IPS DF 19.7 (cell line): ENCODE measurements at places on chromosomes 2 and 18.

GRCh38 chr2:120873958-120874887 lies 138.6 kb downstream of the GLI2 start:
- no peak for DNase-seq

DNA sequence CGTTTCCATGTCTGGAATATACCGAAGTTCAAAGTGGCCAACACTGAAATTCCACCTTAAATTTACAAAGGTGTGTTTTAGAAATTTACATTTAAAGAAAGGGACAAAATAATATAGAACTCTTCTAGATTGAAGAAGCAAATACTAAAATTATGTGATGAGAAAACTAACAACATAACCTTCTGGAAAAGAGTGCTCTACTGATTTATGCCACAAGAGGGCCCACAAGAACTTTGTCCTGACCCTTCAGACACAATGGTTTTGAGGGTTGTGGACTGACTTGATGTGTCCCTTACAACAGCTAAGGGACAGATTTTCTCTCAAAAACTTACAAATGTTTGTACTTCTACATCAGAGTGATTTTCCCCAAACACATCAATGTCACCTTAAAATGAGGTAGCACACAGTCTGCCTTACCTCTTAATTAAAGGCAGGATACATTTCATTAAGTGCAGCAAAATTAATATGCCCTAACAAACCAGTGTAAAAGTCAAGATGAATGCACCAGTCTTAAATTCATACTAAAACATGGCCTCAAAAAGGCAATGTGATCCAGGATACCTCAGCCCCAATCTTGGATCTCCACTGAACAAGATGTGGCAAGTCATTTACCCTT lies 36.2 kb downstream of the EIF2AK3 start:
- peak; percentile 12 for DNase-seq

- no peak for DNase-seq
Measured at GRCh38 chr2:241801611-241802420, 7.2 kb upstream of the NEU4 start.

DNA sequence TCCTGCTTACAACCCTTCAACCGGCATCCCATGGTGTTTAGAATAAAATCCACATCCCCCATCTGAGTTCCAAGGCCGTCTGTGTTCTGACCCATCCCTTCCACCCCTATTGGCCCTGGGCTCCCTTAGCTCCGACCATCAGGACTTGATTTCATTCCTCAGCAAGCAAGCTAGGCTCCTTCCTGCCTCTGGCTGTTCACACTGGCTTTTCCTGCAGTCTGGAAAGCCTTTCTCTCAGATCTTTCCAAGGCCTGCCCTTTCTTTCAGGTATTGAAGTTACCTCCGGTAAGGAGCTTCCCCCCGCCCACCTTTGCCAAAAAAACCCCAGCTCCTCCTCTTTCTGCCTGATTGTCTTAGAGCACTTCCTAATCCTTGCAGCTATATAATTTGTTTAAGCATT lies 86.8 kb downstream of the CLIP4 start:
- DNase-seq, result no peak

GRCh38 chr18:49022311-49023161 lies 71.8 kb upstream of the SMAD7 start:
- DNase-seq, result no peak

DNA sequence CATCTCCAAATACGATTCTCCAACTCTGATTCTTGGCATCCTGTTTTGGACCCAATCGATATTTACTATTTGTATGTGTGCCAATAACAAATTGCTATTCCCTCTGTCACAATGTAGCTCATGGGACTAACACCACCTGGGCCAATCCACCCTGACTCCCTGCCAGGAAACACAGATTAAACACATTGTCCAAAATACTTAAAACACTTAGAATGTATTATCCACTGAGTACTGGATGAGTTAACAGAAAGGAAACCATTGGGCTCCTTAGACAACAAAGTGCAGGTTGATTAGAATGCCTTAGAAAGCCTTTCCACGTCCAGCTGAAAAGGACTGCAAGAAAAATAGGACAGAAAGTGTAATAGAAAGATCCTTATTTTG lies 79.4 kb upstream of the ARHGAP28 start:
- DNase-seq, result no peak

DNA sequence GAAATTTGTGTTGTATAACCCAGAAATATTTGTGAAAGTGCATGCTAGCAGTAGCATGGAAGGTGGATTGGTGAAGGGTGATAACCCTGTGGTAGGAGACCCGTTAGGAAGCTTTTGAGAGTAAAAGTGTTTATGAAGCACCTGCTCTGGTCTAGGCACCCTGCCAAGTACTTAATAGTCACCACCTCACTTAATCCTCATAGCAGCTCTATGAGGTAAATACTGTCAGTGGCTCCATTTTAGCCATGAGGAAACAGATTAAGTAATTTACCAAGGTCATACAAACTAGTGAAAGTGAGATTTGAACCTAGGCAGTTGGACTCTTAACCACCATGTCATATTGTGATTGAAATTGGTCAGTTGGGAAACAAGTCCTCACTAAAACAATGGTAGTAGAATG lies 66.8 kb downstream of the TET3 start:
- DNase-seq, result no peak

DNA sequence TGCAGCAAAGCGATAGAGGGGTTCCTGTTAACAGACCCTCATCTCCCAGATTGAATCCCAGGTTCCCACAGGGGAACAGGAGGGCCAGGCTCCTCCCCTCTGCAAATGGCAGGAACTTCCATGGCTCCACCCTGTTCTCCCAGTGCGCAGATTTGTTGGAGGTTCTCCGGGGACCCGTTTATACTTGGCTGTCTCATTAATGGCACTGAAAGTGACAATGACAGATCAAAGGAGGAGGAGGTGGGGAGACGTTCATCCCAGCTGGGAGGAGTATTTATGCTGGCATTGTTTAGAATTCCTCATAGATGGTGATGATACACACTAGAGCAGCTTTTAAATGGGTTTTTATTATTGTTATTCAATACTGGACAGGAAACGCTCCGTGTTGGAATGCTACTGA lies 186.9 kb downstream of the LRP1B start:
- DNase-seq, result no peak

- DNase-seq, result no peak
Measured at GRCh38 chr2:187477051-187477450, 29.0 kb upstream of the CALCRL start.

DNA sequence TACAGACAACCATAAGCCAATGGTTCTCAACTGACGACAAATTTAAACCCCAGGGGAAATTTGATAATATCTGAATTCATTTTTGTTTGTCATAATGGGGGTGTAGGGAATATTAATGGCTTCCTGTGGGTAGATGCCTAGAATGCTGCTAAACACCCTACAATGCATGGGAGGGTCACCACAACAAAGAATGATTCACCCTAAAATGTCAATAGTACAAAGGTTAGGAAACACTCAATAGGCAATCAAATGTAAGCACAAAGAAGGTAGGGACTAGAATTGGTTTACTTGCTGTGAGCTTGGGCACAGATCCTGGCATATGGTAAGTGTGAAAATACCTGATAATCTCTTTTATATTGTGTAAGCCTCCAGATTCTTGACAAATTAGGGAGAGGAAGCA lies 20.1 kb upstream of the FANCL start:
- no peak for DNase-seq

DNA sequence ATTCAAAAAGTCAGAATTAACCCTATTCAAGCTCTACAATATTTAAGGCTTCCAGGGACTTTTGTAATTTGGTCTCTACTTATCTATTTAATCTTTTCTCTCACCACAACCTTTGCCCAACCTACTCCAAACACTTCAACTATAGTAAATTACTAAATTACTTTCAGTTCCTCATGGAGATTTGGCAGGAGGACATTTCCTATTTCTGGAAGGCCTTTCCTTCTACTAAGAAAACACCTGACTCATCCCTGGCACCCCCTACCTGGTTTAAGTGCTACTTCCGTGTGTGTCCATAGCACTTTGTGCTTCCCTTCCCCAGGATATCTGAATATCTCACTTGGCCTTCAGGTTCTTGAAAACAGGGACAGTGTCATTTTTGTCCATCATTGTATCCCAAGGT lies 96.3 kb downstream of the UPP2 start:
- DNase-seq, result no peak

DNA sequence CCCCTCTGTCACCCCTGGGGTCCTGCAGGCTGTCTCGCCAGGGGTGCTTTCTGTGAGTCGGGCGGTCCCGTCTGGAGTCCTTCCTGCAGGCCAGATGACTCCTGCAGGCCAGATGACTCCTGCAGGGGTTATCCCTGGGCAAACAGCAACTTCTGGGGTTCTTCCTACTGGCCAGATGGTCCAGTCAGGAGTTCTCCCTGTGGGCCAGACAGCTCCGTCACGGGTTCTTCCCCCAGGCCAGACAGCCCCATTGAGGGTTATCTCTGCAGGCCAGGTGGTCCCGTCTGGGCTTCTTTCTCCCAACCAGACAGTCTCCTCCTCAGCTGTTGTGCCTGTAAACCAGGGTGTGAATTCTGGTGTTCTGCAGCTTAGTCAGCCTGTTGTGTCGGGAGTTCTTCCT lies 27.6 kb downstream of the ADNP2 start:
- DNase-seq, result no peak

DNA sequence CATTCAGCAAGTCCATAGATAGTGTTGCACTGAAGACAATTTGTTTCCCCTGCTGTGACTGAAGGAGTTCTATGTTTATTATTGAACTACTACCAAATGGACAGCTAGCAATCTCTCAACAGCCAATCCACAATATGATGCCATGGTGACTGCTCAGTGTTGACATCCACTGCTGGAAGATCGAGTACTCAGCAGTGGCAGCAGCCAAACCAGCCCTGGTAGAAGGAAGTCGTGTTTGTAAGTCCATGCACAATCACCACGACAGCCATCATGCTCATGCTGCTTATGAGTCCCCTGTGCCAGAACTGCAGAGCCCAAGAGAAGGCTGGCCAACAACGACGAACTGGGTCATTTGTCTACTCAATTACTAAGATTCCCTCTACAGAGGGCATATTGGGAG lies 66.4 kb downstream of the OSR1 start:
- DNase-seq, result no peak

DNA sequence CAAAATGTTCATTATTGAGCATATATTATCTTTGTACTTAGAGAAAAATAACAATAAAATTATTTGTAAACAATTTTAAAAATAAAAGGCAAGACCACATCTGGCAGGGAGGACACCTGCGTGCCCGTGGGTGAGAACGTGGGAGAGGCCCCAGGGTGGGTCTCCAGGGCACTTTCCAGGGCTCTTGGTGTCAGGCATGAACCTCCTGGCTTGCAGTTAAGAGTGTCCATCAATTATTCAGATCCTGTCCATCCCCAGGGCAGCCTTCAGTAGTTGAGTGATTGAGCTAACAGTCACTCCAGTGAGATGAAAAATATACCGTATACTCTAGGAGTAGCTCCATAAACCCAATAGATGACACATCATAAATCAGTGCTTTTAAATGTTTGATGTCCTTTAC lies 49.7 kb downstream of the TPO start:
- no peak for DNase-seq

DNA sequence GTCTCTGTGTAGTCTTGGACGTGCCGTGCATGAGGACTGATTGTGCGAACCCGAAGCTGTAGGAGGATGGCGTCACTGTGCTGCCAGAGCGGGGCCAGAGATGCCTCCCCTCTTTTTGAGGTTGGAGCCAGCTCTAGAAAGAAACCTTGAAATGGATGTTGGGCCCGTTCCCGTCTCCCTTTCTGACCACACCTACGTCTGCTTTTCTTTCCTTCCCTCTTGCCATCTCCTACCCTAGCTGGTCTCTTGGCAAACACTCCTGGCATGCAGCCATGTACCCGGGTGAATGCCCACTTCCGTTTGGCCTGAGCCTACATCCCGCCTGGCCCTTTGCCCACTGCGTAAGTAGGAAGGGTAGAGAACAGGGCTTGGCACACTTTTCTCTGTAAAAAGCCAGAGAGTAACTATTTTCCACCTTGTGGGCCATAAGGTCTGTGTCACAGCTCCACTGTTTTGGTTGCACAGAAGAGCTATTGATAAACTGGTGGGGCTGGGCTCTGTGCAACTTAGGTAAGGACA lies 37.4 kb downstream of the SH3BP4 start:
- no peak for DNase-seq

DNA sequence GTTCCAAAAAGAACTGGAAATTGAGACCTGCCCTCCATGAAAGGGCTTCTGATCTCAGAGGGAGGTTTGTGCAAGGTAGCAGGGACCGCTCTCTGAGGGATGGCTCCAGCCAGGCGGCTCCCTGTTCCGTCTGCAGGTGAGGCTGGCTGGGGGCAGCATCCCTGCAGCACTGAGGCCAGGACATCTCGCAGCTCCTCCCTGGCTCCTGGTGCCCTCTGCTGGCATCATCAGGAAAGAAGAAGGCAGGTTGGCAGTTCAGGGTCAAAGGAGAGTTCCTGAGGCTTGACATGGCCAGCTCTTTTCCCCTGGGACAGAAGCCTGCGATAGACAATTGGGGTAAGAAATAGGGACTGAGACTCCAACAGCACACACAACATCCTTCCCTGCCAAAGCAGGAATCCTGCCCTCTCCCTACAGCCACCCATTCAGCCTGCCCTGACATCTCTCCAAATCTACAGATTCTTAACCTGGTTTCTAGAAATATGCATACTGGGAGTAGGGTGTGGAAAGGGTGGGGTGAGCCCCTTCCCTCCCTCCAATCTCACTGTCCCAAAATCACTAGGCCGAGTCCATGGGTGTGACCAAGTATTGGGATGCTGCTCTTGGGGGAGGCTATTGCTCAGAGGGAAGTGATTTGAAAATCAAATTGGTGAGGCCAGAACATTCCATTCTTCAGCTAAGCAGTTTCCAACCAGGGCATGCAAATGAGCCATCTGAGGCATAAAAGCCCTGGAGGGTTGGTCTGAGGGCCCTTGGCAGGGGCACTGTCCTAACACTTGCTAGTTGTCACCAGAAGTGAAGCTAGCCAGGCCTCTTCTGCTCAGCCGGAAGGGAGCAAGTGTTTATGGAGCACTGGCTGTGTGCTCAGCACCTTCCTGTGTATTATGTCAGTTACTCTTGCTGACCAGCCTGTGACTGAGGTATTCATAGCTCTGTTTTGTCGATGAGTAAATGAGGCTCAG lies 185.4 kb downstream of the TFCP2L1 start:
- no peak for DNase-seq

DNA sequence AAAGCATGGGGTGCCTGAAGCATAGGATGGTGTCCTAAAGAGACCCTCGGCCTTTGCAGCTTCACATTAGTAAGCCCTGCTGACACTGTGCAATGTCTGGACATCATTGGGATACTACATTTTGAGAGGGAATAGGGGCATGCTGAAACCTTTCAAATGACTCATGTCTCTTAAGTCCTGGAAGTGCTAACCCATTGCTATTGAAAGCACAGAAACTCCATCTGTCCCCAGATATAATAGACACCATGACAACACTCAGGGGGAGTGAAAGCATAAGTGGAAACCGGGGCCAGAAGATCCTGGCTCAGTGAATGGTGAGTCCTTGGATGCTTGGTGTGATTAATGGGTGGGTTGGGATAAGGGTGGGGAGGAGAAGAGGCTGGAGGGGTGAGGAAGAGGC lies 595.5 kb upstream of the ID2 start:
- no peak for DNase-seq

- no peak for DNase-seq
Measured at GRCh38 chr2:190550137-190550536, 15.6 kb upstream of the NEMP2 start.

- DNase-seq, result no peak
Measured at GRCh38 chr2:66478731-66479316, 43.9 kb downstream of the MEIS1 start.
